ENCODE measurements at places on chromosomes 12 and 14.

GRCh38 chr14:70407621-70408020 lies 9.3 kb downstream of the SYNJ2BP start:
- DNase-seq = no peak

- no peak for DNase-seq
These were observed 44.1 kb upstream of the RIN3 start for GRCh38 chr14:92469515-92469914.

DNA sequence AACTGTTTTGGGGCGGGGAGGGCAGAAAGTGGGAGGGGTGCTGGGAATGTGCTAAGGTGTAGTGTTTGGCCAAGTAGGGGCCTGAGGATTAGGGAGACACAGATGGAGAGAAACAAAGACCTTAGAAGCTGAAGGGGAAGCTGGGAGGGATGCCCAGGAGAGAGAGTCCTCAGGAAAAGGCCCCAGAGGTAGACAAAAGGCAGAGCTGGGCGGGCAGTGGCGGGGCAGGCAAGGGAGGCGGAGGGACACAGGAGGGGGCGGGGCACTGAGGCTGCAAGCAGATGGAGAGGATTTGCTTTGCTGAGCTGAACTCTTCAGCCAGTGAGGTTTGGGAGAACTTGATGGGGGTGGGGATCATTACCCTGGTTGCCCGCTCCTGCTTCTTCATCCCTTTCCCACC lies 2.8 kb downstream of the PTMS start:
- DNase-seq = peak; percentile 78

DNA sequence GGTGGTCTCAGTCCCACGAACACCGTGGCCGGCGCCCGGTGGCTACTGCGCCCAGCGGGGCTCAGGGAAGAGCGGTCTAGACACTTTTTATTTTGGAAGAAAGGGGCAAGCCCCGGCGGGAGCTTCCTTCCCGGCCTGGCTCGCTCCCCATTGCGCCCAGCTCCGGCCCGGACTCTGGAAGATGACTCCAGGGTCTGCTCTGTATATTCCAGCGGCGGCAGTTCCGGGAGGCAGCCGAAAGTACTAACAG lies 225.1 kb upstream of the CRY1 start:
- DNase-seq = no peak

DNA sequence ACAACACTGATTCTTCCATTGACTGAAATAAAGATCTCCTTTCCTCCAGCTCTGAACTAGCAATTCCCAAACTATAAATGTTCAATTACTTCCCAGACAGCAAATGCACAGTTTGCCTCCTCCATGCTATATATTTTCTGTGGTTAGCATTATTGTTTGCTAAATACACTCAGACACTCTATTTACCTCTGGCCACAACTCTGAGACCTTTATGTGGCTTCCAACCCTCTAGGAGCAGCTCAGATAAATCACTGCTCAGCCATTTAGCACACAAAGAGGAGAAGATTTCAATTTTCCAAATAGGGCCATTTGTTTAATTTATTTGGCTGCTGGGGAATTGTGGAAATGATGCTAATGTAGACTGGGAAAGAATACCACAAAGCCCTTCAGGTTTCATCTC lies 202.0 kb downstream of the SPTSSA start:
- DNase-seq = no peak

- DNase-seq = no peak
These were observed 46.0 kb downstream of the PAH start for GRCh38 chr12:102871014-102871413.

GRCh38 chr14:63578300-63578699 lies 35.1 kb upstream of the PPP2R5E start:
- DNase-seq = no peak

- DNase-seq = no peak
These were observed 3.4 kb downstream of the SLC22A17 start for GRCh38 chr14:23349156-23349845.

- no peak for DNase-seq
These were observed 5.5 kb upstream of the ZNF641 start for GRCh38 chr12:48356041-48356768.

GRCh38 chr14:89466484-89466883 lies 49.5 kb upstream of the FOXN3 start:
- no peak for DNase-seq

- no peak for DNase-seq
These were observed 89.4 kb downstream of the OTX2 start for GRCh38 chr14:56720703-56721460.

DNA sequence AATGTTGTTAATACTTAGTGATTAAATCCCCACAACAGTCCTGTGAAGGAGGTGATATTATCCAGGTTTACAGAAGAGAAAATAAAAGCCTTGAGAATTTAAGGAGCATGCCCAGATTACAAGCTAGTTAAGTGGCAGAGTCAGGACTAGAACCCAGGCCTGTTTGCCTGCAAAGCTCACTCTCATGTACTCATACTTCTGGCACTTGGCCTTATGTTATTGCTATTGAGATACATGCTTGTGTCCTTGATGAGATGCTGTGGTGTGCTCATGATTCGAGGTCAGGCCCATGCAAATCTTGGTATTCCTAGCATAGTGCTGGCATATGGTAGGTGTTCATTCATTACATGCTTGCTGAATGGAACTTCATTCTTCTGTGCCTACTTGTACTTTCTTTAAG lies 7.6 kb upstream of the EID3 start:
- no peak for DNase-seq

DNA sequence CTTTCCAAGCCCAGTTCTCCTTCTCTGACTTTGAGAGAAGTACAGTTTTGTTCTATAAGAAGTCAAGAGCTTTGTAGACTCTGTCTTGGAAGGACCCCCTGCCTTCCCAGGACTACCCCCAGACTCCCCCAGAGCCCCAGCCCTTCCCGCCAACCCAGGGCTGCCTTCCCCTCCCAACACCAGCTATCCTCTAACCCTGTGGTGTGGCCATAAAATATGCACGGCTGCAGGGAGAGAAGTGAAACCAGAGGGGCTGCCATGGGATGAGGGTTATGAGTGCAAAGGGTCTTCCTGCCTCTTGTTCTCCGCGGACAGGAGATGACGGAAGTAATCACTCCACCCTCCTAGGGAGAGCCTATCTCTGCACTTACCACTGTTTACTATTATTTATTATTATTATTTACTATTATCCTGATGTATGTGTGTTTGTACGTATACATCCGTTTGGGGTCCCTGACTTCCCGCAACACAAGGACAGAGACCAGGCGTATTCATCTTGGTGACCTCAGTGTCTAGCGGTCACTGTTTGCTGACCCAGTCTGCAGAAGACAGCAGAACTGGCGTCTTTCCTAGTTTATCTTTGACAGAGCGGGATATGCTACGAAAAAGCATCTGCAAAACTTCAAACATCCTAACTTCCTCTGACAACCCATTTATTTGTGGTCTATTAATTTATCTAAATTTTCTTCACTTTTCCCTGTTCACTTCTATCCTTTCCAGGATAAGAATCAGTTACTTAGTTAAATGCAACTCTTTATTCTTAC lies 3.5 kb upstream of the SCNN1A start:
- DNase-seq = no peak

DNA sequence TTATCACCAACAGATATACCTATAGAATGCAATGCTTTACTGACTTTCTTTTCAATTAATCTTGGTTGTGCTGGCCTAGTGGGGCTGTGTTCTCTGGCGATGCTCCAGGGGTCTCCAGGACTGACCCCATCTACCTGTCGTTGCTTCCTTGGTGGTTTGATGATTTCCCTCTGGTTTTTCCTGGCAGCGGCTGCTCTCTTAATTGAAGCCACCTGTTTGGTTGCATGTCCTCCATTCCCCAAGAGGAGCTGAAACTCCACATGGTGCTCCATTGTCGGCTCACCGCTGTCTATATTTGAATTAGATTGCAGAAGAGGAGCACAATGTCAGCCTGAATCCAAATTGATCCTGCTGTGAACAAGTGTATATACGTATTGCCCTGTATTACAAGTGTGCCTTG lies 7.1 kb upstream of the IFNG-AS1 start:
- no peak for DNase-seq

DNA sequence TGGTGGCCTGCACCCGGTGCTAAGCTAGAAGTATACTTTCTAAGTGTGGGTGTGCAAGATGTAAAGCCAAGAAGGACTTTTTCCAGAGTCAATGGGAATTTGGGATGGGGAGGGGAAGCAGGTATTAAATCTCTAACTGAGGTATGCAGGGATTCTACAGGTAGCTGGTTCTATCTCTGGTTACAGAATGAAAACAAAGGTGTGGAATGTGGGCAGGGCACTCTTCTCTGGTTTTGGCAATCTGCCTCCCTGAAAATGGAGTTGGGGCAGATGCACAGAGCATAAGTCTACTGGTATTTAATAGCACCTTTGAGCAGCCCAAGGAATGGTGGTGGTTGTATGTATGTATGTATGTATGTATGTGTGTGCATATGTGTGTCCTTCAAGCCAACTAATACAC lies 66.7 kb upstream of the PPP1R12A start:
- DNase-seq = no peak

DNA sequence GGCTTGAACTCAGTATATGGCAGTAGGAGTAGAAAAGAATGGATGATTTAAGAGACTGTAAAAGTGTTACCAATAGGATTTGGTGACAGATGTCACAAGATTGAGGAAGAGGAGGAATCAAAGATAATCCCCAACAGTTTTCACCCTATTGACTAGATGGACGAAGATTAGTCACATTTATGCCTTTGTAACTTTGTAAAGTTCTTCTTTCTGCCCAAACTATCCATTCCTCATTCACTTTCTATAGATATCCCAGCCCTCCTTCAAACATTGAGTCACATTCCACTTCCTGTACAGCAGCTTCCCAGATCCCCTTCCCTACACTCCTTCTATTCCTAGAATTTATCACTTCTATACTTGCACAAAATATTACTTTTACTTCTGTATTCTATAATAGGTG lies 207.9 kb downstream of the BTG1 start:
- DNase-seq = no peak

DNA sequence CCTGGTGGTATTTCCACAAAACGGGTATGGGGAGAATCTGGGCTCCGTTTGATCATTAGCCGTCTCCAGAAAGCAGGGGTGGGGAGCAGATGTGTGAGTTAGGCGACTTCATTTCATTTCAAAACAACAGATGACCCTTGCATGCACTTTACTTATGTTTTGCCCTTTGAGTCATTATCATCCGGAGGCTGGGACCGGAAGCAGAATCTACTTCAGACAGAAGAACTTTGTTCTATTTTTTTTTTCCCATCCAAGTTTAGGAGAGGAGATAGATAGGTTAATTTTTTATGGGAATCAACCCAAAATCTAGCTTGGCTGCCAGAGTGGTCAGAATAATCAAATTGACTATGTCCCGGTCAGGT lies 31.3 kb upstream of the CMAS start:
- no peak for DNase-seq

GRCh38 chr12:114711689-114712152 lies 27.7 kb upstream of the TBX3 start:
- DNase-seq = no peak

DNA sequence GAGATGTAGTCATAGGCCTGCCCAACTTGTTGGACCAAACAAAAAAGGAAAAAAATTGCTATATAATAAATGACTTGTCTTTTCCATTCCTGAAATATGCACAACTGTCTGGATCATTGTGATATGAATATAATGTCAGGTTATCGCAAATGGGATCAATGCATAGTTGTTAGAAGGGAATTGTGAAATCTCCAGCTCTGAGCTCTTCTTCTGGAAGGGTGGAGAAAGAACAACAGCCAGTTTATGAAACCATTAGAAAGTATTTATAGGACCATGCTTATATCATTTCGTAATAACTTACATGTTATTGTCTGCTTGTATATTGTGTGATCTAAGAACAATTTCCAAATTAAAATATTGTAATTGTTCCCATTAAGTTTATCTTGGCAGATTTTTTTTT lies 35.7 kb upstream of the HIF1A start:
- no peak for DNase-seq

DNA sequence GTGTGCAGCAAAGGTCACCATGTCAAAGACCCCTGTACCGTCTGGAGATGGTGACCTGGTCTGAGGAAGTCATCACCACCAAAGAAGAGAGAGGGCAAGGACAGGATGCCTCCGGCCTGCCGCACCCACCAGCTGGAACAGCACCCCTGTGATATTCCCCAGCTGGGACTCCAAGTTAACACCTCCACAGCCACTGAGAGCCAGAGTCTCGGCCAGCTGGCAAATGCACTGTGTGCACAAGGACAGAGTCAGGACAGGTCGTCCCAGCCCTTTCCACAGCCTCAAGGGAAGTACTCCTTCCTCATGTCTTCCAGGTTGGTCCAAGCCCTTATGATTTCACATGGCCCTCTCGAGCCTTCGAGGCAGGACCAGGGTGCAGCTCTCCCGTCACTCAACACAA lies 19.3 kb upstream of the FKBP4 start:
- DNase-seq = no peak

- DNase-seq = no peak
These were observed 110.1 kb upstream of the DIO3 start for GRCh38 chr14:101451166-101451565.

GRCh38 chr12:51323317-51323960 lies 535 bp downstream of the BIN2 start:
- DNase-seq = no peak

DNA sequence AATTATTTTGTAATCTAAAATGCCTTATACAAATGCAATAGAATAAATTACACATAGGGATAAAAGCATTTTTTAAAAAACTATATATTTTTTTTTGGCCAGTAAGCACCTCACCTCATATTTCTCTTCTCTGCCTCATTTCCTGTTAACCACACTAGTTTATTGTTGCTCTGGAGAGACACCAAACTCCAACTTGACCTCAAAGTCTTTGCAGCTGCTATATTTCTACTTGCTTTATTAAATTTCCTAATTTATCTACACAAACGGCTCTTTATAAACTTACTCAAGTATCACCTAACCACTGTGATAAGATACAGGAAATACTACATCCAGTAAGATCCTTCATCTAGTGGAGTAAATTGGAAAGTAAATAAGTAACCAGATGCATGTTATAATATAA lies 622.3 kb downstream of the C12orf50 start:
- DNase-seq = no peak

DNA sequence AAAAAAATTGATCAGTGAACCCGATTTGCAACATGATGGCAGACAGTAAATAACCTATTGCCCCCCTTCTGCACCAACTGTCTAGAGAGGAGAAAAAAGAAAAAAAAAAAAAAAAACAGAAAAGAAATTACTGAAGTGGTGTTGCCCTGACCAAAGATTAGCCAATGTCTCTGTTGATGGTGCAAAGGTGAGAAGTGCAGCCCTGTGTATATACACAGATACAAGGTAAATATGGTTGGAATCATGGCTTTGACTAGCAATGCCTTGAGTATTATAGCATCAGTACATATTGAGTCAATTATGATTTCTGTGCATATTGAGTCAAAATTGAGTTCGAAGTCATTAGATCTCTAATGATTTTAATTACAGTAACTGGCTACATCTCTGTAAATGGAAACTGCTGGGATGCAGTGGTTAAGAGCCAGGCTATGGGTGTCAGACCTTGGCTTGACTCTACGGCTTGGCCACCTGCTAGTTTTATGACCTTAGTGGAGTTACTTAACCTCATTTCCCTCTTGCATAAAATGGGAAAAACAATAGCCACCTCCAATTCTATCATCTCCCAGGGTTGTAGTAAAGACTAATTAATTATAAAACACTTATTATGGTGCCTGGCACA lies 51.0 kb downstream of the EGLN3 start:
- DNase-seq = no peak

Measured in ovary (tissue), 10 donors.